ENCODE measurements at places on chromosomes 5 and 9.
A peak's percentile ranks its signal among the peaks of the same experiment; 100 is the strongest.

GRCh38 chr5:35248843-35249780, 18.8 kb upstream of the PRLR start:
- DNase-seq: no peak

DNA sequence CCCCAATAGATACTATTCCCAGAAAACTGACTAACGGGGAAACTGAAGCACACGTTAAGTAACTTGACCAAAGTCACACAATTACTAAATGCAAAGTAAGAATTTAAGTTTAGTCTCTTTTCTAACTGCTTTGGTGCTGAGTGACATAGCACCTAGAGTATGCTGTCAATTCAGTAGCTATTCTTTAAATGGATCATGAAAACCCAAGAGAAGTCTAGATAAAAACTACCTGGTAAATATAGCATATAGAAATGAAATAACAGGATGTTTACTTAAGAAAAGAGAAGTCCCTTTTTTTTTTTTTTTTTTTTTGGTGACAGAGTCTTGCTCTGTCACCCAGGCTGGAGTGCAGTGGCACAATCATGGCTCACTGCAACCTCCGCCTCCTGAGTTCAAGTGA, 129.2 kb downstream of the PDE4D start:
- no peak for DNase-seq

- no peak for DNase-seq
These were observed 91.4 kb upstream of the ZNF462 start for GRCh38 chr9:106771608-106772007.

GRCh38 chr5:12959713-12960112, 984.8 kb downstream of the DNAH5 start:
- no peak for DNase-seq

DNA sequence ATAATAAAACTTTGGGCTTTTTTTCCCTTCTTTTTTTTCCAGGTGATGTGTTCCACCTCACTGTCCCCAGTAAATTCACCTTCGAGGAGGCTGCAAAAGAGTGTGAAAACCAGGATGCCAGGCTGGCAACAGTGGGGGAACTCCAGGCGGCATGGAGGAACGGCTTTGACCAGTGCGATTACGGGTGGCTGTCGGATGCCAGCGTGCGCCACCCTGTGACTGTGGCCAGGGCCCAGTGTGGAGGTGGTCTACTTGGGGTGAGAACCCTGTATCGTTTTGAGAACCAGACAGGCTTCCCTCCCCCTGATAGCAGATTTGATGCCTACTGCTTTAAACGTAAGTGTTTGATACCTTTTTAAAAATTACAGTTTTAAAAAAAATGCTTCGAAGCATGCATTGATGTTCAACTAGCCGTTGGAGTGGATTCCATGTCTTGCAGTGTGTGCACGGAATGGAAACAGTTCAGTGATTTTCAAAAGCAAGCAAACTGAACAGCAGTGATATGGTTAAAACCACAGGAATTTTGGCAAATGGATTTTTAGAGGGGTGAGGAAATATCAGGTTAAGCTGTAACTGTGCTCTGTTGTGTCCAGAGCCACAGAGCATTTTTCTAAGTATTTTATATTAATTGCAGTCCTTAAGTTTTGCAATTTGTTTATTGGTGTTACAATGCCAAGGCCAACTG, 40.7 kb downstream of the VCAN start:
- no peak for DNase-seq

- no peak for DNase-seq
These were observed 99.0 kb upstream of the RANBP6 start for GRCh38 chr9:6114424-6114823.

GRCh38 chr9:136799854-136800657, 3.9 kb downstream of the CCDC183 start:
- DNase-seq: peak; percentile 68

- DNase-seq: no peak
These were observed 80.4 kb downstream of the GRAMD2B start for GRCh38 chr5:126503602-126504104.

GRCh38 chr9:127608104-127608966, 3.7 kb upstream of the STXBP1 start:
- DNase-seq: peak; percentile 69

GRCh38 chr9:130431536-130432303, 13.0 kb upstream of the ASS1 start:
- DNase-seq: no peak

- no peak for DNase-seq
These were observed 357.0 kb upstream of the PIK3R1 start for GRCh38 chr5:67858471-67859031.

DNA sequence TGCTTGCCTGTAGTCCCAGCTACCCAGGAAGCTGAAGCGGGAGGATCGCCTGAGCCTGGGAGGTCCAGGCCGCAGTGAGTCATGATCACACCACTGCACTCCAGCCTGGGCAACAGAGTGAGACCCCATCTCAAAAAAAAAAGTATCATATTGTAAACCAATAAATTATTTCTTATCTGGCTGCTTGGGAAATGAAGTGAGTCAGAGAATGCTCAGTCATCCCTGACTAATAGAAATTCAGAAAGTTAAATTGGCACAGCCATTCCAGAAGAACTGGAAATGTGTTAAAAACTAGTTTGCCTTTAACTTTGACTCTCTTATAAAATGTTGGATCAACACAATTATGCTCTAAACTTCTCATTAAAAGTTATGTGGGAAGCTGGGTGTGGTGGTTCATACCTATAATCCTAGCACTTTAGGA, 9.8 kb upstream of the GNE start:
- no peak for DNase-seq

GRCh38 chr5:125597338-125597737, 825.9 kb upstream of the GRAMD2B start:
- DNase-seq: no peak

DNA sequence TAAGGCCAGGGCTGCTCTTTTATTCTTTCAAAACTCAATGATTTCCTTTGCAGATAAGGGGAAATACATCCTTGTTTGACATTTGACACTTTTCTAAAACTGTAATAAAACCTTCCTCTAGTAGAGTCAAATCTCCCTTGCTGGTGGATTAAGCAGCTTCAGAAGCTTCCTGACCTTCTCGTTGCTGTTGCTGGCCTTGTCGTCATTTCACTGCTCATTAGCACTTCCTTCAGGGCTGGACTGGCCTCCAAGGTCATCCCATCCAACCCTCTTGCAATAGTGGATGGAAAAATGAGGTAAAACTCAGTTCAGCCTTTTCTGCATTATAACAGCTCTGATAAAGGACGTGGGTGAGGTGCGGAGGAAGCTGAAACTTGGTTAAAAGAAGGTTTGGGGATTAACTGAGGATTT, 1.1 kb upstream of the ADAMTSL1 start:
- DNase-seq: no peak

GRCh38 chr5:140024928-140025327, 18.2 kb downstream of the NRG2 start:
- DNase-seq: no peak

Data from memory B cell (primary cell).